ENCODE measurements at places on chromosomes 12 and 14.

- no peak for DNase-seq
Measured at GRCh38 chr12:130162267-130162666, at the start of gene FZD10. Gene FZD10, plus strand, starts transcription at chr12:130162464. Its CDS starts 479 bp downstream, at chr12:130162943.

GRCh38 chr14:77301103-77301502 lies 19.6 kb downstream of the POMT2 start:
- DNase-seq, result no peak

DNA sequence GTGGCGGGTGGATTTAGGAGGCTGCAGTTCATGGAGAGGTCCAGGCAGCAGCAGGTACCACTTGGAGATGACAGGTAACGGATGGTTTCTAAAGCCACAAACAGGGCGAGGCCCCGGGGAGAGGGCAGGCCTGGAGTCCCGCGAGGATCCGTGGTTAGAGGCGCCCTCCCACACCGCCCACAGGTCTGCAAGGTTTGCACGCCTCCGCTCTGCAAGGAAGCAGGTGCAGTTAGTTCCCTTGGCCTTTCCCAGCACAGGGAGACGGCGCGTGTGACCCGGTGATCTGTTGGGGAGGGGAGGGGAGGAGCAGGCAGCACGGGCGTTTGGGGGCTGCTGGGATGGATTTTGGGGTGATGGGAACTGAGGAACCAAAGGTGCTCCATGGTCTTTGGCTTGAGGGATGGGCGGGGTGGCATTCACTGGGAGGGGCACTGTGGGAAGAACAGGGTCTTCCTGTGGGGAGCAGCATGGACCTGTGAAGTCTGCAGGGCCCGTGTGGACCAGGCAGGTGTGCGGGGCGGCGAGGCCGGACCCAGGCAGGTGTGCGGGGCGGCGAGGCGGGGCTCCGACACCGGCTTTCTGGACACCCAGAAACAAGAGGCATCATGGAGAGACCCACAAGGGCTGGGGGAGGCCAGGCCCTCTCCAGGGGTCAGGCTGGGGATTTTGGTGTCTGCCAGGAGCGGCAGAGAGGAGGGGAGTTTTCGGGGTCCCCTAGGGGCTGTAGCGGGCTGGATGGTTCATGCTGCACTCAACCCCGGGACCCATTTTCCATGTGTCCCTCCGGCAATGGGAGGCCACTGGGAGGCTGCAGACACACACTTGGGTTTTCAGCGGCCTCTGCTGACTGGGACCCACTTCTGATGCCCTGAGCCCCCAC lies 29.1 kb downstream of the NOC4L start:
- no peak for DNase-seq

DNA sequence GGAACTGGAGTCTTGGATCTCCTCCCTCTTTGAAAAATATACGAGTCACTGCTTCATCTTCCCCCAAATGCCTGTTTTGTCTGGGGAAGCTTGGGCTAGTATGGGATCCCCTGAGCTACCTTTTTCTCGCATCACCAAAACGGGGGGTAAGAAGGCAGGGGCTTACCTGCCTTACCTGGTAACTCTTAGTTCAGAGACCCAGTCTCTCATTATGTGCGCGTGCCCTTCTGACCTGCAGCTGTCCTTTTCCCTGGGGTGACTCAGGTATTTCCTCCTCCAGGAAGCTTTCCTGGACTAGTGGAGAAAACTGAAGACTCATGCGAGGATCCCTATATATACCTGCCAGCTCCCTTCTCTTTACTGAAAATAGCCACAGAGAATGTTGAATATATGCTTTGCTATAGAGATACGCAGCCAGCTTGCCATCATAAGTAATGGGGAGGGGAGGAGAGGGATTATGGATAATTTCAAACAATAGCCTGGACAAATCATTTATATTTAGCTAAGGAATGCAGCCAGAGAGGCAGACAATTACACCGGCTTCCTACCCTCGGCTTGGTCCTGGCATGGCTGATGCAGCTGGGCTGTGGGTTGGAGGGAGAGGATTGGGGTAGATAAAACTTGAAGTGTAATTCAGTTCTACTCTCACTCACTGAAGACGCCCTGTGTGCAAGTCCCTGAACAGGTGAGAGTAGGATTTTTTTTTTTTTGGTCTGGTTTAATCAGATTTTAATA lies 1.1 kb downstream of the TSPAN9 start:
- no peak for DNase-seq

- DNase-seq, result no peak
Measured at GRCh38 chr12:61797266-61797665, 462.9 kb upstream of the USP15 start.

DNA sequence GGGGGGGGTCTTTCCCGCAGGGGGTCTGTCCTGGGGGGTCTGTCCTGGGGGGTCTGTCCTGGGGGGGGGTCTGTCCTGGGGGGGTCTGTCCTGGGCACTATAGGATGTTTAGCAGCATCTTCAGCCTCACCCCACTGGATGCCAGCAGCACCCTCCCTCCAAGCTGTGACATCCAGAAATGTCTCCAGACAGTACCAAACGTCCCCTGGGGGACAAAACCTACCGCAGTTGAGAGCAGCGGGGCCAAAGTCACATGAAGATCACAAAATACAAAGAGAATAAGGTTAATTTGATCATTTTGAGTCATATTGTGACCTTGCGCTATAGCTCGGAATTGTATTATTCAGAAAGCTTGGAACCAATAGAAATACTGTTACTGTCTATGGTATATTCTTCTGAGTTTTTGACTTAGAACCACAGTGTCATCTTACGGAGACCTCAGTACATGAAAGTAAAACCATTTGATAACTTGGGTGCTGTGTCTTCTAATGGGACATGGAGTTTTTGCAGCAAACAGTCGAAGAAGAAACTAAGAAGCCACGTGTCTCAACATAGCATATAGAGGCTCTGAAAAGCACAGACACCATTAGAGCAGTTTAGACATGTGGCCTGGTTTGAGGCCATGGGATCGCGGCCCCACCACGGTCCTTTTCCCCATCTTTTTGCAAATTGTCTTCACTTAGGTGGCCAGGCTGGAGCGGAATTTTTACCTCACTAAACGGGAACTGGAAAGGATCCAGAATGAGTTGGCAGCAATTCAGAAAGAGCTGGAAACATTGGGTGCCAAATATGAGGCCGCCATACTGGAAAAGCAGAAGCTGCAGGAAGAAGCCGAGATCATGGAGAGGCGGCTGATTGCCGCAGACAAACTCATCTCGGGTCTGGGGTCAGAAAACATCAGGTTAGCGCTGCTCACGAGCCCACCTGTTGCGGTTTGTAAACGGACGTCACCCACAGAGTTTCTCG lies 59.9 kb downstream of the CCDC92 start:
- DNase-seq, result no peak

DNA sequence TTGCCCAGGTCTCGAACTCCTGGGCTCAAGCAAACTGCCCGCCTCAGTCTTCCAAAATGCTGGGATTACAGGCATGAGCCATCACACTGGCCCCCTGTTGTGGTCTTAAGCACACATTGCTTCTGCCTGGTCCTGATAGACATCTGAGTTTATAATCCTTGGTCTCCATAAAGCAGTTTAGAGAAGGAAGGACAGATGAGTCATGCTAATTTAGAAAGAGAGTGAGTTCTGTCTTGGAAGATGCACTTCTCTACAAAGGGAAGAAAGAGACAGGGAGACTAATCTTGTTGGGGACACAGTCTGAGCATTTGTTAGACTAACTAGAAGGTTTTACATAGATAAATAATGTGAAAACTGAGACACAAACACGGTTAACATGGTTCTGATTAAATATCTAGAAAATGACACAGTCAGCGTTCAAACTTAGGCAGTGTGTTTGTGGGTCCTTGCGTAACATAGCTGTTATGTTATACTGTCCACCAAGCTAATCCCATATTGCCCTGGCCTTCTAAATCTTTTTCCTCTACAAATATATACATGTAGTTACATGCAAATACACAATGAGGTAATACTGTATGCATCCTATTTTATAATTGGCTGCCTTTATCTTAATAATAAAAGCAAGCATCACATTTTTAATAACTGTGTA lies 31.0 kb downstream of the SAMD4A start:
- no peak for DNase-seq

DNA sequence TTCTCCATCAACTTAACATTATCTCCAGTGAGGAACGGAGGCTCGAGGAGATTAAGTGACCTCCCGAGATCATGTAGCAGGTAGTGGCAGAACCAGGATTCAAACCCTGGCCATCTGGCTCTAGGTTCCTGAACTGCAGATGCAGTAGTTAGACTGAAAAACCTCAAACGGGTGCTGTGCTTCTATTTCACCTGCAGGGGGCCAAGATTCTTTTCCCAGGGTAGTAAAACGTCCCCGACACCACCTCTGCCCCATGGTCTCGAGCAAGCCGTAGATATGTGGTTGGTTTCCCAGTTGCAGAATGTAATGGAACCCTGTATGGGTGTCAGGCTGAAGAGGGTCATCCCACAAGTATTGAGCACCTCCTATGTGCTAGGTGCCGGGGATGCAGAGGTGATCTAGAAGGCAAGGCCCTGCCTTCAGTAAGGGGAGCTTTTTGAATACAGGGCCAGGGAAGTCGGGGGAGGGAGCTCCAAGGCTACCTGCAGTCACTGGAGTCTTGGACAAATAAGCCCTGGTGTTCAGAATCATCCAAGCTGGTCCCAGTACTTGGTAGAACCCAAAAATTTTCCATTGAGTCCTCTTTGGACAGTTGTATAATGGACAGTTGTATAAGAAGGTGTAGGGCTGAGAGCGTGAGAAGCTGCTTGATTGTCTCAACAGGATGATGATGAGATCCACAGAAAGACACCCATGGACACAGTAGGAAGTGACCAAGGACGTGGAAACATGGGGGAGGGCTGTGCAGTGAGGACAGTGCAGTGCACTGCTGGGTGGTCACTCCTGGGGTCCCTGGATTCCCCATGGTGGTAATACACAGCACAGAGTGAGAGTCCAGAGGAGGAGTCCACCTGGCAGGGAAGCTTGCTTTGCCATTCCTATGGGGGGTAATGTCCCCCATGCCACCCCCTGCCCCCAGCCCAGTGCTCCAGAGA lies 197.2 kb downstream of the CHST11 start:
- DNase-seq, result no peak

DNA sequence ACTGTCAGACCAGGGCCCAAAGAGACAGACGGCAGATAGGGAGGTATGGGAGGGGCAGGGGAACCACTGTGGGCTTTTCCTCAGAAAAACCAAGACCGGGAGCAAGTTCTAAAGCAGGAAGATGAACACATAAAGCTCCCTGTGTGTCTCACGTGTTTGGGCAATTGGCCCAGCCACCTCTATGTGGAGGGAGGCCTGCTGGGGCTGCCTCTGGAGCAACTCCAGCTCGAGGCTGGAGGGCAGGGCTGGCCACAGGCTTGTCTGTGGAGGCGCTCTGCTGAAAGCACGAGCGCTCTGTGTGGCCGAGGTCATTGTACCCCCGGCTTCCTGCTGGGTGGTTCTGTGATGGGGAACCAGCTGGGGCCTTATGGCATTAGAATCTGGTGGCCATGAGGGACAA lies 36.4 kb downstream of the TRAFD1 start:
- DNase-seq, result no peak

- DNase-seq, result no peak
Measured at GRCh38 chr14:38255408-38255672, 553 bp downstream of the CLEC14A start.

GRCh38 chr12:92866418-92866817 lies 62.7 kb downstream of the EEA1 start:
- DNase-seq, result no peak

- no peak for DNase-seq
Measured at GRCh38 chr14:28243600-28243999, 523.0 kb upstream of the FOXG1 start.

DNA sequence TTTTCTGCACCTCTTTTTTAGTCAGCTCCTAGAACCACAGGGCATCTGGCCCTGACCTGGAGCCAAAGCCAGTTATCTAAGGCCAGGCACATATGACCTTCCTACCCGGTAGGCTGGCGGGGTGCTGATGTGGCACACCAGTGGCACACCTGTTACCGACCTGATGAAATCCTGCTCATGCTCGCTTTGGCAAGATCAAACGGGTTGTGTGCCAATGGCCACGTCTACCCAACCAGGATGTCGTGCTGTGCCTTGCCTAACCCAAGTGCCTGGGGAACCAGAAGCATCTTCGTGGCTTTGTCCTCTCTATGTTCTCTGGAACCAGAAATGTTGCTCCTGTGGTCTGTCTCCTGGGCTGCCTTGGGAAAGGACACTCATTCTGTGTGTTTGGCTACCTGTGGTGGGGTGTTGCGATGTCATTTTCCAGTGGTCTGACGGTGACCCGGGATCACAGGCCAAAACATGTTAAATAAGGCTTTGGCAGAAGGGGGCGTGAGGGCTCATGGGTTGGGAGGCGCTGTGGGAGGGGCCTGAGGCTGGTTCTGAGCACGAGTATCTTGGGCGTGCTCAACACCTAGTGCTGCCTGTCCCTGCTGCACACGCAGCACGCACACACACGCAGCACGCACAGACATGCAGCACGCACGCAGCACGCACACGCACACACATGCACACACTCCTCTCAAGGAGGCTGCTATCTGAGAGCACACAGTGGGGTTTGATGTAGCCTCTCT lies 27.9 kb downstream of the CCNK start:
- DNase-seq, result no peak

DNA sequence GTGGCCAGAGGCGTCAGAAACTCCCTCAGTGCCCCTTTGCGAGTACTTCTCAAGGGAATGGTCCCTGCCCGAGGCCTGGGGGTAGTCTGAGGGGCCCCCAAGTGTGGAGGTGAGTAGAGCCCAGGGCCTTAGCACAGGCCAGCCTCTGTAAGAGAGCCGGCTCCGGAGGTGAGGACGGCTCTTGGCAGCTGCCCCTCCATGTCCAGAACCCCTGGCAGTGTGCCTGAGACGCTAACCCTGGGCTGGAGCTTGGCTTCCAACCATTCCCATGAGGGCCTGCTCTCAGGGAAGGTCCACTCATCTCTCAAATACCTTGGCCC lies 61.7 kb downstream of the PRMT8 start:
- DNase-seq, result no peak

GRCh38 chr12:99097171-99097570 lies 452.1 kb downstream of the APAF1 start:
- no peak for DNase-seq

Measured in SK-N-MC (cell line).